ENCODE measurements at places on chromosomes 12 and 14.

GRCh38 chr14:71244341-71244740, 337.1 kb downstream of the PCNX1 start:
- no peak overlapping the region for H3K4me3 ChIP-seq
- no peaks in the 10 kb centered on the region for H3K4me1 ChIP-seq

DNA sequence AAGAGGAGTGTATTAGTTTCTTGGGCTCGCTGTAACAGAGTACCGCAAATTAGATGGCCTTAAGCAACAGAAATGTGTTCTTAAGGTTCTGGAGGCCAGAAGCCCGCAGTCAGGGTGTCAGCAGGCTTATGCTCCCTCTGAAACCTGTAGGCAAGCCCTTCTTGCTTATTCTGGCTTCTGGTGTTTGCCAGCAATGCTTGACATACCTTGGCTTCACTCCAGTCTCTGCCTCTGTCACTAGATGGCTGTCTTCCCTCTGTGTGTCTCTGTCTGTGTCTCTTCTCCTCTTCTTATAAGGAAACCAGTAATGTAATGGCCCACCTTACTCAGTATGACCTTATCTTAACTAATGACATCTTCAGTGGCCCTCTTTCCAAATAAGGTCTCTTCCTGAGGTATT, 85.1 kb downstream of the DERA start:
- peaks cover 11% of the 10 kb centered on the region for H3K36me3 ChIP-seq
- no peaks in the 10 kb centered on the region for H3K4me1 ChIP-seq
- no peak overlapping the region for H3K4me3 ChIP-seq
- no peak for DNase-seq
- H3K27ac ChIP-seq, result peak overlapping the region; percentile 20
- no peaks in the 10 kb centered on the region for H3K27me3 ChIP-seq

- no peak overlapping the region for H3K4me3 ChIP-seq
- no peak overlapping the region for H3K27ac ChIP-seq
- H3K4me1 ChIP-seq, result no peaks in the 10 kb centered on the region
- H3K36me3 ChIP-seq, result no peaks in the 10 kb centered on the region
These were observed 29.3 kb upstream of the EIF5 start for GRCh38 chr14:103304706-103305105.

DNA sequence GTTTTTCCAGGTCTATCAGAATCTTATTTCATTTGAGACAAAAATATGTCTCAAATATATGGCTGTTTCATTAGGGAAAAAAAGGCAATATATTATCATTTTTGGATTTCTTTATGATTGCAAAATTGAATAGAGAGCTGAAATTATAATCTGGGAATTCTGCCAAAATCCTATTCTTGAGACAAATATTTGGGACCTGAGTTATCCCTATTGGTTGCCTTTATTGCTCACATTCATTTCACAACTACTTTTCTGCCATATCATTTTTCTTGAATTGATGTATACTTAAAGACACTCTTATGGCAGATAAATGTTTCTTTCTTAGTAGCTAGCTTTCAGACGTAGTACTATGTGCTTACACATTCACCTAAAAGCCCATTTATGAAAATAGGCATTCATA, 241.6 kb upstream of the NOVA1 start:
- H3K4me3 ChIP-seq, result no peak overlapping the region
- no peak for DNase-seq
- peaks cover 16% of the 10 kb centered on the region for H3K4me1 ChIP-seq
- no peaks in the 10 kb centered on the region for H3K27me3 ChIP-seq
- no peaks in the 10 kb centered on the region for H3K36me3 ChIP-seq

GRCh38 chr12:113016796-113017195, 38.5 kb downstream of the OAS2 start:
- H3K4me3 ChIP-seq, result no peak overlapping the region
- no peak for DNase-seq
- H3K36me3 ChIP-seq, result no peaks in the 10 kb centered on the region
- no peak overlapping the region for H3K27ac ChIP-seq

DNA sequence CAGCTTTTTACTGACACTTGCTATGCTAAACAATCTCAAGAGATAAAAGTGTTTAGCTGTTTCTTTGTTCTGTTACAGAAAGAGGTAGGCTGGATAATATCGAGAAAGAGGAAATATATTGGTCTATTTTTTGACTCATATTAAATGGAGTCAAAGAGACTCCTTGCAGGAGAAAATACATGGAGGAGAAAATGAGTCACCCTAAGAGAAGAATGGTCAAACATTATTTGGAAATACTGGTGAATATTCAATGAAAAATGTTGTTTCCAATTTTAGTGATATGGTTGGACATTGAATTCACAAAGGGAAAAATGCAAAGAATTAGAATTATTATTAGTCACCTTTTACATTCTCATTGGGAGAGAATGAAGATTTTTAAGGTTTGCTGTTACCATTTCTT, 3.2 kb downstream of the KCNJ8 start:
- H3K27ac ChIP-seq, result no peak overlapping the region
- H3K4me1 ChIP-seq, result peaks cover 21% of the 10 kb centered on the region
- DNase-seq, result no peak
- peak overlapping the region; percentile 26 for H3K4me3 ChIP-seq
- peaks cover 32% of the 10 kb centered on the region for H3K27me3 ChIP-seq

GRCh38 chr12:1533602-1534304, 60.6 kb downstream of the FBXL14 start:
- peak overlapping the region; percentile 86 for H3K4me3 ChIP-seq
- H3K4me1 ChIP-seq, result peaks cover 25% of the 10 kb centered on the region
- no peak for DNase-seq
- no peak overlapping the region for H3K27ac ChIP-seq

GRCh38 chr12:79119796-79120195, 255.2 kb downstream of the SYT1 start:
- no peak overlapping the region for H3K4me3 ChIP-seq
- DNase-seq, result no peak
- H3K36me3 ChIP-seq, result peaks cover 3% of the 10 kb centered on the region
- H3K27me3 ChIP-seq, result no peaks in the 10 kb centered on the region
- H3K27ac ChIP-seq, result no peak overlapping the region

- H3K36me3 ChIP-seq, result peaks cover 4% of the 10 kb centered on the region
- DNase-seq, result peak; percentile 88
- no peak overlapping the region for H3K4me3 ChIP-seq
- no peak overlapping the region for H3K27ac ChIP-seq
- H3K4me1 ChIP-seq, result peaks cover 13% of the 10 kb centered on the region
- no peaks in the 10 kb centered on the region for H3K27me3 ChIP-seq
These were observed 65.1 kb downstream of the PCNX1 start for GRCh38 chr14:70972107-70972976.

GRCh38 chr12:62075870-62076269, 184.3 kb upstream of the USP15 start:
- H3K36me3 ChIP-seq, result no peaks in the 10 kb centered on the region
- H3K27me3 ChIP-seq, result no peaks in the 10 kb centered on the region
- no peak overlapping the region for H3K4me3 ChIP-seq
- DNase-seq, result no peak

GRCh38 chr12:83040991-83041390, 354.3 kb downstream of the TMTC2 start:
- no peak overlapping the region for H3K4me3 ChIP-seq
- H3K36me3 ChIP-seq, result no peaks in the 10 kb centered on the region
- no peaks in the 10 kb centered on the region for H3K27me3 ChIP-seq
- H3K4me1 ChIP-seq, result peaks cover 10% of the 10 kb centered on the region
- H3K27ac ChIP-seq, result no peak overlapping the region

GRCh38 chr12:90589956-90590355, 365.0 kb downstream of the CCER1 start:
- no peaks in the 10 kb centered on the region for H3K4me1 ChIP-seq
- no peak overlapping the region for H3K4me3 ChIP-seq
- no peak overlapping the region for H3K27ac ChIP-seq
- DNase-seq, result no peak
- H3K27me3 ChIP-seq, result no peaks in the 10 kb centered on the region

DNA sequence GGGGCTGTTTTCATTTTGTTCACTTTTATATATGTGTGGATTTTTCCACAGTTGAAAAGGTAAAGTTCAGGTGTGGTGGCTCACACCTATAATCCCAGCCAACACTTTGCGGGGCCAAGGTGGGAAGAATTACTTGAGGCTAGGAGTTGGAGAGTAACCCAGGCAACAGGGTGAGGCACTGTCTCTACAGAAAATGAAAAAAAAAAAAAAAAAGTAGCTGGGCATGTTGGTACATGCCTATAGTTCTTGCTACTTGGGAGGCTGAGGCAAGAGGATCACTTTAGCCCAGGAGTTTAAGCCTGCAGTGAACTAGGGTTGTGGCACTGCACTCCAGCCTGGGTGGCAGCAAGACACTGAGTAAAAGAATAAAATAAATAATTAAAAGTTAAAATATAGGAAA, 326.5 kb downstream of the NAV3 start:
- H3K36me3 ChIP-seq, result no peaks in the 10 kb centered on the region
- no peaks in the 10 kb centered on the region for H3K4me1 ChIP-seq
- H3K4me3 ChIP-seq, result no peak overlapping the region
- no peaks in the 10 kb centered on the region for H3K27me3 ChIP-seq

DNA sequence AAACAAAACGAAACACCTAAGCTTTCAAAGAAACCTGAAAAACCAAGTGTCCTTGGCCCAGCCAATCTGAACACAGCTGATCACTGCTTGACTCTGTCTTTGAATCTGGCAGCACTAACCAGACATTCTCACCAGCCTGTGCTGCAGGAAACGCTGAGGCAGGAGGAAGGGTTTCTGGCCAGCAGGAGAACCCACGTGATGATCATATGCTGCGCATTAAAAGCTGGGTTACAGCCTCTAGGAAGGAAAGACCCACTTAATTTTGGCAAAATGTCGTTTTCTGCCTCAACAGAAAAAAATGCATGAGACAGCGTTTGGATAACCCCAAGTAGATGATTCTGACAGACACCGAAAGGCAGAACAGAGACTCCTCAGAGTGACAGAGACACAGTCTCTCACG, 9.8 kb downstream of the APPL2 start:
- peaks cover 8% of the 10 kb centered on the region for H3K36me3 ChIP-seq
- no peak for DNase-seq
- H3K4me1 ChIP-seq, result peaks cover 37% of the 10 kb centered on the region
- no peak overlapping the region for H3K27ac ChIP-seq

DNA sequence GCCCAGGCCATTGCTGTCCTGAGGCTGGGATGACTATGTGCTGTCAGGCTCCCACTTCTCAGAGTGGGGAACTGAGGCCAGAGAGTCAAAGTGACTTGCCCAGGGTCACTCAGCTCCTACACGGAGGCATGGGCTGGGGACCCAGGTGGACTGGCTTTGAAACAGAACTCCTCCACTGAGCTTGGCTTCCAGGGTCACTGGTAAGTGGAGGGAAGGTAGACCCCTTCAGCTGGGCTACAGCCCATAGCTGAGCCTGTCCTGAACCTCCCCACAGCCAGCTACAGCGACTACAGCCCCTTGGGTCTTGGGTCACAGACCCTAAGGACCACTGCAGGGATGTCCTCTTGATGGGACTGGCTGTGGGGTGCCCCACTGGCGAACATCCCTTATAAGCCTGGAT, 40.3 kb upstream of the TRAF3 start:
- H3K36me3 ChIP-seq, result peaks cover 8% of the 10 kb centered on the region
- H3K27ac ChIP-seq, result peak overlapping the region; percentile 57
- H3K27me3 ChIP-seq, result no peaks in the 10 kb centered on the region
- no peak overlapping the region for H3K4me3 ChIP-seq

DNA sequence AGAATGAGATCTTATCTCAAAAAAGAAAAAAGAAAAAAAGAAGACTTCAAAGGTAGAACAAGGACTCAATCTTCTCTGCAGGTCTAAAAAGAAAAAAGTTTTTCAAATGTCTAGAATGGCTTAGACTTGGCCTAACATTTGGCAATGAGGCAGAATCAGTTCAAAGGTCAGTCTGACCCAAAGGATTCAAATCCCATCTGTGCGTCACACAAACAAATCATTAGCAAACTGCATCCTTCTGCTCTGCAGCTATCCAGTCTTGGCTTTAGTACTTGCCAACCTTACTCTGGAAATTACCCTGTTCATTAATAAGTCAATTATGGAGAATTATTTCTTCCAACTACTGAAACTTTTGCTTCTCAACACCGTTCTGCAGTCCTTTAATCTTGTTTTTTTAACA, 3.1 kb downstream of the YAF2 start:
- peak overlapping the region; percentile 67 for H3K4me3 ChIP-seq
- peaks cover 30% of the 10 kb centered on the region for H3K4me1 ChIP-seq
- DNase-seq, result no peak
- peaks cover 8% of the 10 kb centered on the region for H3K36me3 ChIP-seq
- no peak overlapping the region for H3K27ac ChIP-seq

- H3K4me1 ChIP-seq, result no peaks in the 10 kb centered on the region
- DNase-seq, result no peak
- H3K27ac ChIP-seq, result no peak overlapping the region
These were observed 14.7 kb downstream of the PTPRO start for GRCh38 chr12:15336768-15337553.

GRCh38 chr14:49303946-49304516, 282.1 kb downstream of the RPS29 start:
- no peaks in the 10 kb centered on the region for H3K4me1 ChIP-seq
- peak; percentile 48 for DNase-seq
- no peak overlapping the region for H3K4me3 ChIP-seq
- no peaks in the 10 kb centered on the region for H3K36me3 ChIP-seq
- peaks cover 9% of the 10 kb centered on the region for H3K27me3 ChIP-seq

DNA sequence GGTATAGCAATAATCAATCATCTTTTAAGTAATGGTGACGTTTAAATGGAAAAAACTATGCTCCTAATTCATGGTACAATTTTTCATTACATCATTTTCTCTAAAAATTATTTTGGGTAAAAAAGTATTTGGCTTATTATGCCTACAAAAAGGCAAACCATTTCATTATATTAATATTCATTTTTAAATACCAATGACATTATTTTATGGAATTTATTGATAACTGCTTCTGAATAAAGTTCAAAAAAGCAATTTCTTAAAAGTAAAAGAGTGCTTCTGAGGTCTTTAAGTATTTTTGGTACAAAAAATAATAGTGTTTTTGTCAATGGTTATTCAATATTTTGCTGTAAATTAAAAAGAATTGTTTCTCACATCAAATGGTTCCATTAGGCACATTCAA, 12.2 kb downstream of the SLC38A2 start:
- no peak for DNase-seq
- peaks cover 4% of the 10 kb centered on the region for H3K27me3 ChIP-seq
- peaks cover 5% of the 10 kb centered on the region for H3K4me1 ChIP-seq
- peaks cover 31% of the 10 kb centered on the region for H3K36me3 ChIP-seq

DNA sequence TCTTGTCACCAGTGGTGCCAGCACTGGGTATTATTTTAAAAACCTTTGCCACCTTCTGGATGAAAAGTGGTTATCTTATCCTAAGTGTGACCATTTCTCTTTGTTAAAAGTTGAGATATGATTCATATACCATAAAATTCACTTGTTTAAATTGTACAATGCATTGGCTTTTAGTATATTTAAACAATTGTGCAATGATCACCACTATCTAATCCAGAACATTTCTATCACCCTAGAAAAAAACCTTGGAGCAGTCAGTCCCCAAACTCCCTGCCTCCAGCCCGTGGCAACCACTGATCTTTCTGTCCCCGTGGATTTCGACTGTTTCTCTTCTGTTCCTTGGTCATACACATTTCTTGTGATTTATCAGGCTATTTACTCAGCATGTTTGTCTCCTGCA, 28.3 kb downstream of the SH2B3 start:
- no peak overlapping the region for H3K4me3 ChIP-seq
- H3K36me3 ChIP-seq, result no peaks in the 10 kb centered on the region
- DNase-seq, result no peak
- no peak overlapping the region for H3K27ac ChIP-seq
- H3K4me1 ChIP-seq, result peaks cover 45% of the 10 kb centered on the region

GRCh38 chr12:39840422-39840821, 220.8 kb upstream of the ABCD2 start:
- H3K27me3 ChIP-seq, result no peaks in the 10 kb centered on the region
- no peak overlapping the region for H3K27ac ChIP-seq
- H3K4me3 ChIP-seq, result no peak overlapping the region
- no peak for DNase-seq

All from neural crest cell (in vitro differentiated cells).